Astrocyte of the spinal cord (primary cell): ENCODE measurements at places on chromosomes 11 and 22.
A peak's percentile ranks its signal among the peaks of the same experiment; 100 is the strongest.

- DNase-seq: no peak
These were observed 110.4 kb upstream of the CSNK2A3 start for GRCh38 chr11:11463405-11463804.

GRCh38 chr11:9950462-9950861 lies 286.6 kb downstream of the SWAP70 start:
- DNase-seq: no peak

DNA sequence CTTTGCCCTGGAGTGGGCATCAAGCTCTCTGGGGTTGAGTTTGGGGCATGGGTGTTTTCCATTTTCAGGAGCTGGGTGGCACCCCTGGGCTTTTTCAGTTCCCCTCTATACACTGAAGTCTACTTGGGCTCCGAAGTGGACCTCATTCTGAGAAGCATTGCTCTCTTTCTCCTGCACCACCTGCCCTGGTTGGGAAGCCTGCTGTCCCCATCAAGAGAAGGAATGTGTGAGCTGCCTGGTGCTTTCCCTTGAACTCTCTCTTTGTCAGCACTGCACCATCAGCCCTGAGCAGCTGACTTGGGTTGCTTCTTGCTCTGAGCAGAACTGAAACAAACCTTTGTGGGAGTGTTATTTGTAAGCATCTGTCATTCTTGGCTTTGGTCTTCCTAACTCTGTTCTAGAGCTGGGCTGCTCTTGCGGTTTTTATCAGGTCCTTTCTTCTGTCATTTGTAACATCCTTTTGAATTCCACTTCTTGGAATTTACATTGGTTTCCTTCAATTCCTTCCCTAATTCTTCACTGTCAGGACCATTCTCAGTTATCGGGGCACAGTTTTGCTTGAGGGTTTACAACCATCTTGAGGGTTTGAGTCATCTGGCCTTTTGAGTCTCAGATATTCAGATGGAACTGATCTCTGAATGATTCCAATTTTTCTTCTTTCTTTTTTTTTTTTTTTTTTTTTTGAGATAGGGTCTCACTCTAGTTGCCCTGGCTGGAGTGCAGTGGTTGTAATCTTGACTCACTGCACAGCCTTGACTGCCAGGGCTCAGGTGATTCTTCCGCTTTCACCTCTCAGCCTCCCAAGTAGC lies 20.5 kb downstream of the UBE2L3 start:
- DNase-seq: no peak

- DNase-seq: no peak
These were observed 1.8 kb downstream of the SYTL2 start for GRCh38 chr11:85809191-85809590.

GRCh38 chr11:12258451-12258850 lies 118.9 kb upstream of the PARVA start:
- DNase-seq: peak; percentile 41
